ENCODE measurements at places on chromosomes 3 and 15.

- DNase-seq = no peak
These were observed 180.5 kb downstream of the APBA2 start for GRCh38 chr15:29066310-29066709.

DNA sequence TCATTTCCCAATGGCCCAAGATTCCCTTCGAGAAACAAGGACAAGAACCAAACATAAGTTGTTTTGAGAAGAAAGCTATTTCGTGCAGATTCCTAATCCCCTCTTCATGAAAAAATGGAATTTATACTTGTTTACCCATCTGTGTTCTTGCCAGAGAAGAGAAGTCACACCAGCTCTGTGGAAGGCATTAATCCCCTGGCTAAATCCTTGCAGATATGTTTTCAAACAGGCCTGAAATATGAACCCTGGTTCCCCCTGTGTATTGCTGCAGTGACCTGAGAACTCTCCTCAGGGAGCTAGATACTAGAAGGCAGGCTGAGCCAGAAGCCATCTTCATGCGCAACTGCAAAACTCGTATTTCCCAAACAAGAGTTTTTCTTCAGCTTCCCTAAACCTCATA lies 337.7 kb downstream of the NEK10 start:
- DNase-seq = no peak

- no peak for DNase-seq
These were observed 61.3 kb upstream of the VGLL4 start for GRCh38 chr3:11705049-11705448.

- peak; percentile 56 for DNase-seq
These were observed 164.0 kb downstream of the IL20RB start for GRCh38 chr3:137121704-137122314.

DNA sequence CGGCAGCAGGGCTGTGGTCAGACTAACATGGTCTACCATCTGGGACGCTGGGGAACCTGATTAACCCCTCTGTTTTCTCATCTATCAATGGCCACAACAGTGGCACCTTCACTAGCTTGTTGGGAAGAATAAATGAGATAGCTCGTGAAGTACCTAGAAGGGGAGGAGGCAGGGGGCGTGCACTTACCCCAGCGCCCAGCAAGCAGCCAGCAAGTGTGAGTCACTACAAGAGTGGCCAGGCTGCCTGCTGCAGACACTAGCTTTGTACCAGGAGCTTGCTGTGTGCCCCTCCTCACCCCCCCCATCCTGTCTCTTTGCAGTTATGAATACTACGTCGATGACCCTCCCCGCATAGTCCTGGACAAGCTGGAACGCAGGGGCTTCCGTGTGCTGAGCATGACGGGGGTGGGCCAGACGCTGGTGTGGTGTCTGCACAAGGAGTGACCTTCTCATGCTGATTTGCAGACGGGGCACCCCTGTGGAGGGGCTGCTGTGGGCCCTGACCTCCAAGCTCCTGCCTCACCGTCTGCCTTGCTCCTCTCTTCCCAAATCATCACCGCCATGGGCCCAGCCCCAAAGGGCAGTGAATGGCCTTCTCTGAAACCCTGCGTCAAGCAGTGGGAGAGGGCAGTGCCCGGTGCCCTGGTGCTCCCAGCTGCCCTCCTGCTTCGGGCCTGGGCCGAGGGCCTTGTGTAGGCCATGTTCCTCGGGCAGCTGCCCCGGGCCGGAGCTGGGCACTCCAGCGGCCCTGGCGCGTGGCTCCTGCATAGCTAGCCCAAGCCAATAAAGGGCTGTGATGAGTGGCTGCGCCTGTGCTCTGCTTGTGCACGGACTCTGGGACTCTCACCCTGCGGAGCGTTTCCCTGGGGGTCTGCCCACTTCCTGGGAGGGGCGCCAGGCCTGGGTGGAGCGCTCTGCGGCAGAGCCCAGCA lies 2.6 kb upstream of the C15orf62 start:
- peak; percentile 78 for DNase-seq

GRCh38 chr15:88115486-88116152 lies 140.9 kb downstream of the NTRK3 start:
- no peak for DNase-seq

DNA sequence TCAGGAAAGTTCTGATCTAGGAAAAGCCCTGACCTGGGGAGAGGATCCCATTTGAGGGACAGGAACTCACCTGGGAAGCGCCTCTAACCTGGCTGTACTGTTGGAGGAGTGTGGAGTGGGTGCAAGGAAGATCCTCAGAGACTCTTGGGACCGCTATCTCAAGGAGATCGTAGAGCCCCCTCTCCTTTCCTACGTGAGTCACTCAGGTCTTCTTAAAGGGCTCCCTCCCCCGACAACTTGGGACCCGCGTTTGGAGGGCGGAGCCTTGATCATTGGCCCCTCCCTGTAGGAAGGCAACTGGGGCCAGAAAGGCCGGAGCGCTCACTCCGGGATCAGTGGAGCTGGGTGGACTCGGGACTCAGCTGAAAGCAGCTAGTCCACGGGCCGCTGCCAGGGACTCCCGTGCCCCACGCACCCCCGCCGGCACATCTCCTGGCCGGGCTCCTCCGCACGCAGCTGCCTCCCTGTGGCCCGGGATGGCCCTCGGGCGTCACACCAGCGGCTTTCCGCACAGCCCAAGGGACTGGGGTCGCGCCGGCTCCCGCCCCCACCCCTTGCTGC lies 520 bp downstream of the SLC26A6 start:
- peak; percentile 68 for DNase-seq

DNA sequence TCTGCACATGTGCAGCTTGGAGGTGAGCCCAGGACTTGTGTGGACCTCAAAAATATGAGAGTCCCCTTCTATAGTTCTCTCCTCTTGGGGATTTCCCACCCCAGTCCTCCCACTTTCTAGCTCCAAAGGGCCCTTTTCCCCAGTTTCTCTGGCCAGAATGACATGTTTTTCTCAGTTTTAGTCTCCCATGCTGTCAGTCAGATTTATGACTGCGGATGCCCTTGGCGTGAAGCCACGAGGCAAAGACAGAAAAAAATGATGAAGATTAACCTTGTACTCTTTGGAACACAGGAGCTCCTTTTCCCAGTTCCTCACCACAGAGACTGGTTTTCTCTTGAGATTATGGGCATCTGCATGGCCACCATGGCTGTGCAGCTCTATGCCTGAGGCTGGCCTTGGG lies 72.0 kb upstream of the TTBK2 start:
- DNase-seq = no peak

- no peak for DNase-seq
These were observed 21.4 kb downstream of the CCR1 start for GRCh38 chr3:46186471-46187340.

- DNase-seq = peak; percentile 38
These were observed 717 bp downstream of the PXK start for GRCh38 chr3:58333206-58334012.

DNA sequence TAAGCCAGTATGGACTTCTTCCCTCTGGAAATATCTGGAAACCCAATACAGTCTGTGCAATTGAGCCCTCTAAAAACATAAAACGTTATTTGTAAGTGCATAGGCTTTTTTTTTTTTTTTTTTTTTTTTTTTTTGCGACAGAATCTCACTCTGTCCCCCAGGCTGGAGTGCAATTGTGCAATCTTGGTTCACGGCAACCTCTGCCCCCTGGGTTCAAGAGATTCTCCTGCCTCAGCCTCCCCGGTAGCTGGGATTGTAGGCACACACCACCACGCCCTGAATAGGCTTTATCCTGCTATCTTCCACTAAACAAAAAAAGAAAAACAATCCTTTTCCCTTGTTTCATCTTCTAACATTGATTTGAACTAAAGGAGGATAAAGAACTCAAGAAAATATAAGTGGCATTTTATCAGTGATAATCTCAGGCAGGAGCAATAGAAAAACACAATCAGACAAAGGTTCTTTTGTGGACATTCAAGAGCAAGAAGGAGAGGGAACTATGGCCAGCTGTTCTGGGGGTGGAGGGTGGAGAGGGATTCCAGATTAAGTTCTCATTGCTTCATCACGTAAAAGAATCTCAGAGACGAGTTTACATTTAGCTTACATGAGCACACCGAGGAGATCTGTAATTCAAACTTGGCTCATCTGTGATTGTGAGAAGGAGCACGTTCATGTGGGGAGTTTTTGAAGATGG lies 68.6 kb downstream of the ITGB5 start:
- DNase-seq = no peak

DNA sequence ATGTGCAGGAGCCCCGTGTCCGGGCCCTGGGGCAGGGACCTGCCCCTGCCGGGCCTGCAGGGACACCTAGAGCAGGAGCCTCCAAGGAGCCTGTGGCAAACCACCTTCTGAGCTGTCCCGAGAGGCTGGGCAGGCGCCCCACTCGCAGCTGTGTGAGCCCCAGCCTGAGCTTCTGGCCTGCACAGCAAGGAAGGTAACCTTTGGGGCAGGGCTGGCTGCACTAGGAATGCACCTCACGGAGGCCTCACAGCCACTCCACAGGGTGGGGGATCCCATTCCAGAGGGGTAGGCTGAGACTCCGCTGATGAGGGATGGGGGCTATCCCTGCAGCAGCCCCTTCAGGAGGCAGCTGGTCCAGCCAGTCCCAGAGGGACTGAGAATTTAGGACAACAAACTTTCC lies 68.1 kb downstream of the DNAJB8 start:
- no peak for DNase-seq

- DNase-seq = no peak
These were observed 61.9 kb downstream of the FEM1B start for GRCh38 chr15:68339481-68339880.

DNA sequence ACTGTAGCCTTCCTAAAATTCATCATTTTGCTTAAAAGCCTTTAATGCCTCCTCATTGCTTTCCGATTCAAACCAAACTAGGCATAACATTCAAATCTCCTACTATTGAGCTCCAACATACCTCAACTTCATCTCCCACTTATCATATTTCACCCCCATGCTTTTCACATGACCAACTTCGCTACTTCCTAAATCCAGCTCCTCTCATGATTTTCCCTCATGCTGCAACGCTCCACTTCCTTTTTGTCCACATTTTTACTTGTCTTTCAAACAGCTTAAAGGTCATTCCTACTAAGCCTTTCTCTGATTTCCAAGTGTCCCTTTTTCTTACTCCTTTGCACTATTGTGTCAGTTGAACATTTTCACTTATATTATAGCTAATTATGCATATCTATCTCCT lies 20.3 kb upstream of the ANXA2 start:
- no peak for DNase-seq

DNA sequence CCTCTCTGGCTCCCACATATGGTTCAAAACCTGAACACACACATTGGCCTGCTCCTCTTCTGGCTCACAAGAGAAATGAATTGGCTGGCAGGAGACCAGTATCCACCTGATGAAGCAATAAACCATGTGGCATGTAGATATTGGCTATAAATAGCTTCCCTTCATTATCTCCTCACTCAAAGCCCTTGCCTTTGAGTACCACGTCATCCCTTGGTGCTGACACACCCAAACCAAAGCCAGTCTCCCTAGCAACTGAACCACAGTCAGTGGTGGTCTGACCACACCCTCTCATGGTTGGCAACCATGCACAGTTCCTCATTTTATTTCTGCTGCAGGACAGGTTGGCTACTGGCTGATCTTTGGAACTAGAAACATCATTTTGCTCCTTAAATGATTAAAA lies 98.8 kb downstream of the ZNF621 start:
- DNase-seq = peak; percentile 87

GRCh38 chr3:194984622-194985021 lies 286.3 kb downstream of the XXYLT1 start:
- no peak for DNase-seq

DNA sequence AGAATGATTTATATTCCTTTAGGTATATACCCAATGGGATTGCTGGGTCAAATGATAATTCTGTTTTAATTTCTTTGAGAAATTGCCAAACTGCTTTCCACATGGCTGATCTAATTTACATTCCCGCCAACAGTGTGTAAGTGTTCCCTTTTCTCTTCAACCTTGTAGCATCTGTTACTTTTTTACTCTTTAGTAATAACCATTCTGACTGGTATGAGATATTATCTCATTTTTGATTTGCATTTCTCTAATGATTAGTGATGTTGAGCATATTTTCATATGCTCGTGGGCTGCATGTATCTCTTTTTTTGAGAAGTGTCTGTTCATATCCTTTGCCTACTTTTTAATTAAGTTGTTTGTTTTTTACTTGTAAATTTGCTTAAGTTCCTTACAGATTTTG lies 1264.2 kb downstream of the OTOL1 start:
- no peak for DNase-seq

DNA sequence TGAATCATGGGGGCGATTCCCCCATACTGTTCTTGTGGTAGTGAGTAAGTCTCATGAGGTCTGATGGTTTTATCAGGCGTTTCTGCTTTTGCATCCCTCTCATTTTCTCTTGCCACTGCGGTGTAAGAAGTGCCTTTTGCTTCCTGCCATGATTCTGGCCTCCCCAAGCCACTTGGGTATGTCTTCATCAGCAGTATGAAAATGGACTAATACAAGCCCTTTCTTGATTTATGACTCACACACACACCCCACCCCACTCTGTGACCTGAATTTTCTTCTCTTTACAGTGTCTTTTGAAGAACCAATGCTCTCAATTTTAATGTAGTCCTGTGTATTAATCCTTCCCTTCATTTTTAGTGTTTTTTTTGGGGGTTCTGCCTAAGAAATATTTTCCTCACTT lies 244.8 kb downstream of the PLCL2 start:
- no peak for DNase-seq

DNA sequence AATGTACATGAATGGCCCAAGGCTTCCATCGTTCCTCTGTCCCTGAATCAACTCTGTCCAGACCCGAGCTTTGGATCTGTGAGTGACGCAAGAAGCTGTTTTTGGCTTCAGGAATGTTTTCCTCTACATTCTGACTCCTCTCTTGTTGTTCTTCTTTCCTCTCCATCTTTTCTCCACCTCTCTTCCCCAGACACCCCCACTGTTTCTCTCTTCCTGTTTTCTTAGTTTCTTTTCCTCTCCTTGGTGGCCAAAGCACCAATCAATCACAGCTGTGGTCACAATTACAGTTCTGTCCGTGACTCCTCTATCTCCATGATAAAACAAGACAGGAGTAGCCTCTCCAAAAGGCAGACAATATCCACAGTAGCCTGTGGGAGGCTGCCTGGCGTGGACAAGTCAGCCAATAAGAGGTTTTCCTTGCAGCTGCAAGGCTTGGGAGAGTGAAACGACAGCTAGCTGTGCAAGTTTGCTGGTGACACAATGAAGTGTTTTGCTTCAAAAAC lies 4.9 kb upstream of the TMEM212 start:
- DNase-seq = peak; percentile 47

DNA sequence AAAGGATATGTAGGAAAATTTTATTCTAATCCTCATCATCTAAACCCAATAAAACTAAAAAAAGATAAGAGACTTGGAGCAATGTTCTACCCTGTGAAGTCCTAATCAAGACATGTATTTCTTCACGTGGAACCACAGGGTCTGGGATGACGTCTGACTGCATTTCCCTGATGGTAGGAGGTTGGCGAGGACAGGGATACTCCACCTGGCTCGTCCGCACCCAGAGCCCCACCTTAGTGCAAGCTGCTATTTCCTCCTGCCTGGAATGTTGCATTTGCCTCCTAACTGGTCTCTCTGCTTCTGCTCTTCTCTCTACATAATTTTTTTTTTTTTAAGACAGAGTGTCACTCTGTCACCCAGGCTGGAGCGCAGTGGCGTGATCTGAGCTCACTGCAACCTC lies 57.7 kb upstream of the RASGRP1 start:
- DNase-seq = no peak

- no peak for DNase-seq
These were observed 20.5 kb downstream of the MKRN2 start for GRCh38 chr3:12577379-12577778.

GRCh38 chr15:67745073-67746006 lies 80.0 kb upstream of the SKOR1 start:
- no peak for DNase-seq

- DNase-seq = no peak
These were observed 145.4 kb downstream of the ERC2 start for GRCh38 chr3:56322862-56323261.

Data from HT1080 (cell line).